GM20000 (cell line): ENCODE measurements at places on chromosomes 3 and 15.

DNA sequence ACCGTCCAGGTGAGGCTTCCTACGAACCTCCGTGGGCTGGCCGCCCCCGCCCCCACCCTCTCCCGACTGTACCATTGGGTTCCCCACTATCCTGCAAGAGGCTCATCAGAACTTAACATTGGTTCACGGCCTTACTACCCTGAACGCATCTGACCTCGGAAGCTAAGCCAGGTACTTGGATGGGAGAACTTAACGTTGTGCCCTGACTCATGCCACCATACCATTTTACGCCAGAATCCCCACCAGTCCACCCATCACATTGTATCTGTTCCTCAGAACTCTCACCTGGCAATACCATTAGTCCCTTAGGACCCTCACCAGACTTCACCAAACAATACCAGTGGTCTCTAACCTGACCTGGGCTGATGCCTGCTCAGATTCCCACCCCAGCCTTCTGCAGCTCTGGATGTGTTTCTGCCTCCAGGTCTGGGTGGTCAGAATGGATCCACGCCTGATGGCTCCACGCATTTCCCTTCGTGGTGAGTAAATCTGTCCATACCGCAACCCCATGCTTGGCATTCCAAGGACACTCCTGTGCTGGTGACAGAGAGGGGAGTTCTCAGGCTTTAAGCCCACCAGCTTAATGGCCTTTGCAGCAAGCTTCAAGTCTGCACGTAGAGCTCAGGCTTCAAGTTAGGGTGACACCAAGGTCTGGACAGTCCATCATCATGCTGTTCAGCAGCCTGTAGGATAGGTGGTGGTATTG, 562 bp downstream of the TCTA start:
- no peak for DNase-seq

DNA sequence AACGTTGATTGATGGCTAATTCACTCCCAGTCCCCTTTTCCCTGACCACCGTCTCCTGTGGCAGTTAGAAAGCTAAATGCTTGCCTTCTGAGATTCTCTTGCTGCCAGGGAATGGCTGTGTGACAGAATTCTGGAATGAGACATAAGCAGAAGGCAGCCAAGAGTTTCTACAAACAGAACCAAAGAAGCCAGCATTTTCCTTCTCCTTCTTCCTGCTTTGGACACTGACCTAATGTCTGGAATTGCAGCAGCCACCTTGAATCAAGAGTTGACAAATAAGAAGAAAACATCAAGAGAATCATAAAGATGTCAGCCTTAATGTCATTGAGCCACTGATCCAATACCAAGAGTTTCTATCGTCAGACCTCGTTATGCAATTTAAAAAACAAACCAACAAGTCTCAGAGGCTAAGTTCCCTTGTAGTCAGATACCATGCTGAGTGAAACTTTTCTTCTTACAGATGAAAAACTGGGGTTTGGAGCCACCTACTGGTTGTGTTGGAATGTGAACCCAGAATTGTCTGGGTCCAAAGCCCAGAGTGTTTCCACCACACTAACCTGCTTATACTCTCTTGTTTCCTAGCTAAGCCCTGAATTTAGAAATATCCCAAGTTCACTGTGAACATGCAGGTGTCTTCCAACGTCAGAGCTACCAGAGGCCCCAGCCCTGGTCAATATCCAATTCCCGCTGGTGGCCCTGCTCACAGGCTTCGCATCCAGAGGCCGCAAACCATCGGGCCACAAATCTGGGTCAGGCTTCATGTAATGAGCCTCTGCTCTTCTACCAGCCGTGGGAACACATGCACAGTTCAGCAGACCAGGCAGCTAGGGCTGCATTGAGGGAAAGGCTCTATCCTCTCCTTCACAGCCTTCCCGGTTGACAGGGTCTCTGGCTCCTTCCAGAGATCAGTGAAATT, 42.5 kb downstream of the MCF2L2 start:
- peak; percentile 59 for DNase-seq

DNA sequence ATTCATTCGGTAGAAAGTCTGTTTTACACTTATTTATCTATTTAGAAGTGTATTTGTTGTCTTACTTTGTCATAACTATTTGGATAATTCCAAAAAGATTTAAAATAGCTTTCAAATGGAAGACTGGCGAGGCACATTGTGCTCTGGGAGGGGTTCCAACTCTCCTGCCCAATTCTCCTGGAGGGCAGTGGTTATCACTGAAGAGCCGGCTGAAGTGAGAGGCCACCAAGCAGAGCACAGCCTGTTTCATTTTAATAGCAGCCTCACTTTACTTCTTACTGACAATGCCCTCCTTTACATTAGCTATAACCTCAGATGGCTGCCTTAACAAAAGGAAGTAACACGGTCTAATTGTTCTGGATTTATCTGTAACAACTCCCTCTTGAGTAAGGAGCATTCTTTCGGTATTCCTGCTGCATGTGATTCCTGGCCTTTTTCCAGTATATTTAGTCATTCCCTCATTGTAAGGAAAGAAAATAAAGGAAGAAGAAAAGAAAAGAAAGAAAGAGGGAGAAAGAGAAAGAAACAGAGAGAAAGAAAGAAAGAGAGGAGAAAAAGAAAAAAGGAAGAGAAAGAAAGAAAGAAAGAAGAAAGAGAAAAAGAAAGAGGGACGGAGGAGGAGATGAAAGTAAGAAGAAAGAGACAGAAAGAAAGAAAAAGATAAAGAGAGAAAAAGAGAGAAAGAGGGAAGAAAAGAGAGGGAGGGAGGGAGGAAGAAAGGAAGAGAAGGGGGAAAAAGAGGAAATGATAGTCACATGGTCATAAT, 339.8 kb upstream of the WNT5A start:
- DNase-seq: no peak

GRCh38 chr3:160450846-160451245, 1.3 kb upstream of the TRIM59 start:
- no peak for DNase-seq

DNA sequence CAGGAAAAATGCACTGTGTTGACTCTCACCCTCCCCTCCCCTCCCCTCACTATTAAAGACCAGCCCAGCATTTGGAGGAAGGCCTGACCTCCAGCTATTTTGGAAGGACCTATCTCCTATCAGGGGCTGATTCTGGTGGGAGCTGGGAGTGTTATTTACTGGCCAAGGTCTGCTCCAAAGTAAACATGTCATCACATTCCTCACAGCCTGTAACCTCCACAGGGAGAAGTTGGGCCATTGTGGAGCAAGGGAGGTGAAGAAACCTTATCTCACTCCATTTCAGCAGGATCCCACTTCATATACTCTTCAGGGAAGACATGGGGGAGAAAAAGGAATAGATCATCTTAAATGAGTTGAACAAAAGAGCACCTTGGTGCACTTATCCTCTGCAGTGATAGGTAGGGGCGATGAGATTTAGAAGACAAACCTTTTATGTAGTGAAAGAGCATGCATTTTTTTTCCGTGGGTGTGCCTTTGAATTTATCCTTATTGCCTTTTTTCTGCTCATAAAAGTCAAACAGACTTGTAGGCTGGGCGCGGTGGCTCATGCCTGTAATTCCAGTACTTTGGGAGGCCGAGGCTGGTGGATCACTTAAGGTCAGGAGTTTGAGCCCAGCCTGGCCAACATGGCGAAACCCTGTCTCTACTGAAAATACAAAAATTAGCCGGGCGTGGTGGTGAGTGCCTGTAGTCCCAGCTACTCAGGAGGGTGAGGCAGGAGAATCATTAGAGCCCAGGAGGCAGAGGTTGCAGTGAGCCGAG, 15.6 kb upstream of the FLNB start:
- DNase-seq: no peak

DNA sequence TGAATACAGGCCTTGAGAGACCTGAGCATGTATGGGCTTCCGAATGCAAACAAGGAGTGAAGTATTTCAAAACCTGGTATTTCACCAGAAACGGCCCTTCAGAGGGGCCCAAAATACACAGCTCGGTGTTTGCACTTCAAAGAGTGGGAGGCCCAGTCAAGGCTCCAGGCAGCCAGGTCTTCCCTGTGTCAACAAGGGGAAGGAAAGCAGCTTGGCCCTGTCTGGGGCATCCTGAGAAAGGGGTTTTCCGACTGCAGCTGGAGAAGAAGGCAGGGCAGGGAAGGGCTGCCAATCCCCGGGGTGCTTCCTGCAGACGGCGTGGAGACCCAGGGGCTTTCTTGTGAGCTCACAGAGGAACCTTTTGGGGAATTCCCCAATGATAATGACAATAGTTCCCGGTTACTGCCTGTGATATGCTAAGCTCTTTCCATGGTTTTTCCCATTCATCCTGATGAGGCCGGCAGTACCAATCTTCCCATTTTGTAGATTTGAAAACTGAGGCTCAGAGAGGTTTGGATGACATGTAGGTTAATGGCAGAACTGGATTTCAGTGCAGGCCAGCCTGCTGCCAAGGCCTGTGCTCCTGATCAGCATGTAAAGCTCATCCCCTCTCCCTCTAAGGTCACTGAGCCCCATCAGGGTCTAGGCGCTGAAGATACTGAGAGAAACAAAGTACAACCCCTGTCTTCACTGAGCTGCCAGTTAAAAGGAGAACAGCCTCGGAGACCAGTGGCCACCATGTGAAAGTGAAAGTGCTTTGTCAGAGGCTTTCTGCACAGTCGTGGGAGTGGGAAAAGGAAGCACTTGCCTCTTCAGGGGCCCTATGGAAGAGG, 43.0 kb upstream of the TLE3 start:
- DNase-seq: peak; percentile 66

- DNase-seq: no peak
Measured at GRCh38 chr3:17551333-17551732, 191.1 kb downstream of the TBC1D5 start.

- DNase-seq: peak; percentile 15
Measured at GRCh38 chr3:132730891-132731580, 8.8 kb upstream of the NPHP3 start.

DNA sequence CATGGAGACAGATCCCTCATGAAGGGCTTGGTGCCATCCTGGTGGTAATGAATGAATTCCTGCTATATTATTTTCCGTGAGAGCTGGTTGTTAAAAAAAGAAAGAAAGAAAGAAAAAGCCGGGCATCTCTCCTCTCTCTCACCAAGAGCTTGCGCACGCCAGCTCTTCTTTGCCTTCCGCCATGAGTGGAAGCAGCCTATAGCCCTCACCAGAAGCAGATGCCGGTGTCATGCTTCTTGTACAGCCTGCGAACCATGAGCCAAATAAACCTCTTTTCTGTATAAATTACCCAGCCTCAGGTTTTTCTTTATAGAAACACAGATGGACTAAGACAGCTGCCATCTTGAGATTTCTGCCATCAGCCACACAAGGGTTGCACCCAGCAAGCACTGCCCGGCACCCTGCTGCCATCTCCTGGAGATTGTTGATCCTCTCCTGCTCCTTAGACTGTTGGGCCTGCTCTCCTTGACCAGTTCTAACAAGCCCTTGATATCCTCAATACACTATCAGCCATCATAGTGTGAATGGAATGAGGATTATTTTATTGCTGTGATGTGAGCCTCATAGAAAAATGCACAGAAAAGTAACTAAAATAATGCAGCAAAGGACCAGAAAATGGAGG, 3.5 kb upstream of the AHSG start:
- peak; percentile 33 for DNase-seq

GRCh38 chr15:52790169-52790708, at the start of gene ONECUT1:
TSS of gene ONECUT1 (minus strand) at chr15:52790336. CDS start at chr15:52789884, 452 bp downstream.
- peak; percentile 91 for DNase-seq

GRCh38 chr3:23826382-23827064, 20.8 kb downstream of the UBE2E1 start:
- DNase-seq: no peak

- no peak for DNase-seq
Measured at GRCh38 chr15:100346866-100347512, 5.2 kb upstream of the ADAMTS17 start.

GRCh38 chr15:56910801-56911200, 7.6 kb upstream of the TCF12 start:
- no peak for DNase-seq

- DNase-seq: no peak
Measured at GRCh38 chr3:130870423-130870822, 23.5 kb upstream of the ATP2C1 start.

DNA sequence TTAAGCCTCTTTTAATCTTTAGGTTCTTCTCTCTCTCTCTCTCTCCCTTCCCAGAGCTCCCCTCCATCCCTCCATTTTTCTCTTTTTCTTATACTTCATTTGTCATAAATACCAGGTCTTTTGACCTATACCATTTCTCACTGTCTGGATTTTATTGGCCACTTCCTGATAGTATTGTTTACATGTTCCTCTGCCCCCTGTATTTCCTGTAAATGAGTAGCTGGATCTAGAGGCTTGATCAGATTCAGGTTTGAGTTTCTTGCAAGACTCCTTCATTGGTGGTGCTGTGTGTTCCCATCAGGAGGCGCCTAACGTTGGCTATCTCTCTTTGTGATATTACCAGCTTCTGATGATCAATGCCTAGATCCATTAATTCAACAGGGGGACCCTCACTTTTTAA, 42.2 kb downstream of the DAPK2 start:
- no peak for DNase-seq

GRCh38 chr15:88073391-88073691, 183.2 kb downstream of the NTRK3 start:
- no peak for DNase-seq

DNA sequence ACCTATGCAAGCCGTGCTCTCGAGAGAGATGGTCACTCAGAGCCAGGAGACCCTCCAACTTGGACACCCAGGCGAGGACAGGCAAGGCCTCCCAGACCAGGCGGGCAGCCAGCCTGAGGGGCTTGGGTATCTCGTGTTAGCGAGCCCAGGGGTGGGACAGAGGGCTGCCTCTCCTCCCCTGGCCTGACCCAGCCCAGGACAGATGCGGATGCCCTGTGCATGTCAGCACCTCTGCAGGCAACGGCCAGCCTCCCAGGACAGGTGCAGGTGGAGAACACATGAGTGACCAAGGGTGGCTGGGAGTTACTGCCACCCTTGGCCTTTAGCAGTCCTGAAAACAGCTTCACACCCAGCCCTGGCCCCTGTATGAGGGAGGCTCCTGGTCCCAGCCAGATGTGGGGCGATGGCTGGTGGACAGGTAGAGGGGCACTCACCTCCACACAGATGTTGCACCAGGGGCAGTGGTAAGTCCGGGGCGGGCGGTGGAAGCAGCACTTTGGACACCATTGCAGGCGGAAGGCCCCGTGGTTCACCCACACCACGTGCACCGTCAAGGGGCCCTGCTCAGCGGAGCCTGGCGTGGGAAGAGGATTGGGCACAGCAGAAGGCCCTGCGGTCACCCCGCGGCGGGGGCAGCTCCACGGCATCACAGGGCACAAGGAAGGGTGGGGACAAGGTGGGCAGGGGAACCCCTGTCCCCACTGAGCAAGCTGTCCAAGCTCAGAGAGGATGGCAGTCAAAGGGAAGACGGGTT, 2.1 kb downstream of the ZDHHC19 start:
- DNase-seq: no peak

DNA sequence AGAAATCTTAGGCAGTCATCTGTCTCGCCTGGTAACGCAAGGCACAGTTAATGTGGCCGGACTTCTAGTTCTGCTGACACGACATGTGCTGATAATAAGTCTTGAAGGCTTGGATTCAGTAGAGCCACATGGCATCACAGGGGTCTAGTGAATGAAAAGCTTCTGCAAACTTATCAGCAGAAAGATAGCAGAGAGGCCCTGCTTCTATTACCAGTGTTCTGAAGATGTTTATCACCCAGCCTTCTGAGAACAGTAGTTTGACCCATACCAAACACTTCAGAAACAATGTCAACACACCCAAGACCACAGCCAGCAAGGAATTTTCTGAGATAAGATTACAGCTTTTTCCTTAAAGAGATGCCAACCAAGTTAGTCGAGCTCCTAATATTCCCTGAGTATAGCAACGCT, 102.7 kb upstream of the UMPS start:
- no peak for DNase-seq

- no peak for DNase-seq
Measured at GRCh38 chr3:84008623-84009022, 950.2 kb upstream of the CADM2 start.

- DNase-seq: no peak
Measured at GRCh38 chr3:174219738-174220137, 639.4 kb upstream of the NAALADL2 start.
